BJ (cell line): ENCODE measurements at places on chromosomes 16 and 17. TPM values are rescaled to one million over a fixed set of nuclear protein-coding genes. Genes with fewer than 3 reads are reported as not detected.

Gene DNAJC7
- polyA plus RNA-seq: 41.1 and 46.9 TPM in 2 replicates

Gene HIC1
- polyA plus RNA-seq: 14.8 and 15.1 TPM in 2 replicates

Gene MEOX1
- not detected in 2 replicates for polyA plus RNA-seq

Gene CXCL16
- polyA plus RNA-seq: 2.2 and 3.3 TPM in 2 replicates

Gene NGFR
- polyA plus RNA-seq: 0.07 and 0.10 TPM in 2 replicates

Gene XPO6
- polyA plus RNA-seq: 158 and 239 TPM in 2 replicates

Gene KCTD2
- polyA plus RNA-seq: 23.5 and 28.0 TPM in 2 replicates

Gene FOXN1
- polyA plus RNA-seq: not detected in 2 replicates

Gene NPIPA2
- polyA plus RNA-seq: 0.80 and 1.2 TPM in 2 replicates

Gene CDK5R1
- 0.20 and 0.26 TPM in 2 replicates for polyA plus RNA-seq

Gene C16orf95
- polyA plus RNA-seq: 5.2 and 7.8 TPM in 2 replicates

Gene CUEDC1
- polyA plus RNA-seq: 27.3 and 48.5 TPM in 2 replicates

Gene LHX1
- polyA plus RNA-seq: not detected in 2 replicates

Gene C16orf46
- 0.43 and 0.87 TPM in 2 replicates for polyA plus RNA-seq
